ENCODE measurements at places on chromosomes 3 and 15.

- DNase-seq = no peak
These were observed 14.7 kb downstream of the MYH15 start for GRCh38 chr3:108495717-108496116.

DNA sequence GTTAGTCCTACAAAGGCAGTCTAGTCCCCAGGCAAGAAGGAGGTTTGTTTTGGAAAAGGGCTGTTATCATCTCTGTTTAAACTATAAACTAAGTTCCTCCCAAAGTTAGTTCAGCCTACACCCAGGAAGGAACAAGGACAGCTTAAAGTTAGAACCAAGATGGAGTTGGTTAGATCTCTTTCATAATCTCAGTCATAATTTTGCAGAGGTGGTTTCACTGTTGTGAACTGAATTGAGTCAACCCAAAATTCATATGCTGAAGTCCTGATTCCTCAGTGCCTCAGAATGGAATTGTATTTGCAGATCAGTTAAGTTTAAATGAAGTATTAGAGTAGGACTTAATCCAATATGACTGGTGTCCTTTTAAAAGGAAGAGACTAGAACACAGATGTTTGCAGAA, 101.0 kb upstream of the C3orf80 start:
- DNase-seq = no peak

DNA sequence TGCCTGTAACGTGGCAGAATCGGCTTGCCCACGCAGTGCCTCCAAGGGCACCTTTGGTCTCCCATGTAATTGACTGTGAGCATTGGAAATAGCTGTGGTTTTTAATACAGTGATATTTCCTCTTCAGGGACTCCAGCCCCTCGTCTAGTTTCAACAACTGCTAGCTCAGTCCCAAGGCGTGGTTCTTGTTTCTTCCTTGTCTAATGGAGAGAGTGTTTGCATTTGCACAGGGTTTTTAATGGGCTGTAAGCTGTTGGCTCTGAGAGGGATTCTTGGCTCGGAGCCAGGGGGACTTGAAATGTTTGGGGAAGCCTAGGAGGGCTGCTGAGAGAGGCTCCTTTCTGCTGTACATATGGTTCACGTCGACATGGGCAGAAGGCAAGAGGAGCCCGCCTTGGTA, 86.2 kb downstream of the THSD4 start:
- DNase-seq = no peak

DNA sequence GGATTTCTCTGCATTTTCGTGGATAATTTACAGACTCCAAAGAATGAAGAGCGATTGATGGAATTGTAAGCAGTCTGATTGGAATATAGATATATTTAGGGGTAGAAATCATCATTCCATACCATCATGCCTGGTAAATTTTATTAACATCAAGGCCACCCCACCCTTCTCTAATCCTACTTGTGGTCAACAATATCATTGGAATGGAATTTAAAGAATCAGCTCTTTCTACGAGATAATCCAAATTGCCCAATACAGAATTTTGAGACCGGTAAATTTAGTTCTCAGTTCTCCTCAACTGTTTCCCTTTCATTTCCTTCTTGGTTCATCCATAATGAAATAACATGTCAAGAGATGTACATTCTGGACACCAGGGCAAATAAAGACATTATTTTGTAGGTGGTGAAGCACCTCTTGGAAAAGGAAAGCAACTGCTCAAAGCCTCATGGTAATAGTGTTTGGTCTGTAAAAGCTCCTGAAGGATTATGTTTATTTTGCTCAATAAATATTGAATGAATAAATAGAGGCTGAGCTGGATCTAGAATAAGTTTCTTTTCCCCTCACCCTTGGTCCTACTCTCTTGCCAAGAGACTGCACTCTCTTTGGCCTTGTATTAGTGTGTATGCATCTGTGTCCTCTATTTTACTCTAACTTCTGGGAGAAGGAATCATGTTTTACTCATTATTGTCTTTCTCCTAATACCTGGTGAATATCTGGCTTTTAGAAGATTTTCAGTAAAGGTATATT, 133.7 kb upstream of the BCL6 start:
- no peak for DNase-seq

- DNase-seq = no peak
These were observed 16.4 kb downstream of the PRR23E start for GRCh38 chr3:127209155-127209839.

DNA sequence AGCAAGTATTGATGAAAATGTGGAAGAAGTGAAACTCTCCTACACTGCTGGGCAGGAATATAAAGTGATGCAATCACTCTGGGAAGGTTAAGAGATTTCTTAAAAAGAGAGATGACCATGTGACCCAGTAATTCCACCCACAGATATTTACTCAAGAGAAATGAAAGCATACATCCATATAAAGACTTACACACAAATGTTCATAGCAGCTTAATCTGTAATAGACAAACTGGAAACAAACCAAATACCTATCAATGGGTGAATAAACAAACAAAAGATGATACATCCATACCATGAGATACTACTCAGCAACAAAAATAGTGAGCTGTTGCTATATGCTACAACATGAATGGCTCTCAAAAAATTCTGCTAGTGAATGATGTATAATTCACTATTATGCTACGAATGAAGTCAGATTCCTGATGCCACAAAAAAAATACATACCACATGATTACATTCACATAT, 463.3 kb downstream of the MAGI1 start:
- DNase-seq = no peak

DNA sequence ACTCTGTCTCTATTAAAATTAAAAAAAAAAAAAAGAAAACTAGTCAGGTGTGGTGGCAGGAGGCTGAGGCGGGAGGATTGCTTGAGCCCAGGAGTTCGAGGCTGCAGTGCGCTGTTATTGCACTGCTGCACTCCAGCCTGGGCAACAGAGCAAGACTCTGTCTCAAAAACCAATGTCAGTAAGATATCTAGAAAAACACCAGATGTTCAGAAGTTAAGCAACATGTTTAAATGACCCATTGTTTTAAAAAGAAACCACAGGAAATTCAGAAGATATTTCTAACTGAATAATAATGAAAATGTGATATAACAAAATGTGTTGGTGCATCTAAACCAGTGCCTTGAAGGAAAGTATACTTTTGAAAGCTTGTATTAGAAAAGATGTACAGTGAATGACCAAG, 203.4 kb upstream of the CGNL1 start:
- DNase-seq = no peak

DNA sequence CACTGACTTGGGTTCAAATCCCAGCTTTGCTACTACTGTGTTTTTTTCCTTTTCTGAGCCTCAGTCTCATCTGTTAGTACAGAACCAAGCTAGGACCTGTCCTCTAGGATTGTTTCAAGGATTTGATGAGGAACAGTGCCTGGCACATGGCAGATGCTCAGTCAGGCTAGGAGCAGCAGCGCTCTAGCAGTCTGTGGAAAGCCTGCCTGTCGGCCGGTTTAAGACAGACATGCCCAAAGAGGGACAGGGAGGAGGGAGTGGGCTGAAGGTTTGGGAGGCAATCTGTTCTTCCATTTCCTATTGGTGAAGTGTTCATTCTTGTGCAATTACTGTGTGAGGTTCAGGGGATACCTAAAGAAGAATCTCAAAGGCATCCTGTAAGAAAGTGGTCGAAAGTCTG, 35.1 kb upstream of the RGMA start:
- DNase-seq = no peak

GRCh38 chr3:42900226-42901072, 5.5 kb upstream of the ZNF662 start:
- DNase-seq = no peak

GRCh38 chr15:91289324-91289723, 189.3 kb downstream of the SV2B start:
- no peak for DNase-seq

DNA sequence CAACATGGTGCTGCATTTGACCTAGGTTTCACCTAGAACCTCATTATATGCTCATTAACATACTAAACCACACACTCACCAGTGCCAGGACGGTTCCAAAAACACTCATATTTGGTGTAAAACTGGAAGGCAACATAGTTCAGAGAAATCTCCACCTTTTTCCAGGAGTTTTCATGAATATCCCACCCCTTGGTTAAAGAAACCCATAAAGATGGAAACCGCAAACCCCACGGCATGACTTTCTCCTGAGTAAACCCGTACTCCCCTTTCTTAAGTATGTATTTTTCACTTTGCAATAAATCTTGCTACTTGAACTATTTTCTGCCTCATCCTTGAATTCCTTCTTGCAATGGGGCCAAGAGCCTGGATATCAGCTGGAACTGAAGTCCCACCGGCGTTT, 379.3 kb downstream of the MAGI1 start:
- no peak for DNase-seq

- no peak for DNase-seq
These were observed 241.4 kb downstream of the ISL2 start for GRCh38 chr15:76577879-76578512.

GRCh38 chr15:63611177-63611576, 14.0 kb downstream of the FBXL22 start:
- peak; percentile 46 for DNase-seq

DNA sequence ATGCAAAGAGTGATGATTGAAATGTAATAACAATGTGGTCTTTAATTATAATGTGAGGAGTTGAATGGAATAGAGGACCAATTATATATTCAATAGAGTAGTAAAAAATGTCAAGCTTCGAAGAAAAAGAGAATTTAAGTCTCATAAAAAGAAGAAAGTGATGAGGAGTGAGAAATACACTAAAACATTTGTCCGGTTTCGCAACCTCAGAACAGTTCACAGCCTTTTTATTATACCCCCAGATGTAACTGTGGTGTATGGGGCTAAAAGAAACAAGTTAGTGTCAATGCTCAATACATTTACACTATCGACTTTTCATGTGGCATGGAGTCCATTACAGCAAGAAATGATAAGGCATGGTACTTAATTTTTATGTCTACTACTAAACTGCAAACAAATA, 386.5 kb upstream of the ATP11B start:
- no peak for DNase-seq

GRCh38 chr15:74571191-74571590, 30.2 kb downstream of the ARID3B start:
- no peak for DNase-seq

GRCh38 chr3:109864452-109864851, 527.1 kb upstream of the DPPA4 start:
- DNase-seq = no peak

Measured in posterior cingulate gyrus (tissue), 11 donors.